ENCODE measurements at places on chromosomes 6 and 20.

GRCh38 chr20:12555369-12555768, 453.4 kb upstream of the SPTLC3 start:
- DNase-seq = no peak

GRCh38 chr6:34600101-34600500, 44.0 kb upstream of the SPDEF start:
- DNase-seq = no peak

GRCh38 chr6:158819213-158819976, at the start of gene EZR:
TSS of gene EZR (minus strand) at chr6:158819368. CDS start at chr6:158818093, 1,275 bp downstream.
- DNase-seq = peak; percentile 64

DNA sequence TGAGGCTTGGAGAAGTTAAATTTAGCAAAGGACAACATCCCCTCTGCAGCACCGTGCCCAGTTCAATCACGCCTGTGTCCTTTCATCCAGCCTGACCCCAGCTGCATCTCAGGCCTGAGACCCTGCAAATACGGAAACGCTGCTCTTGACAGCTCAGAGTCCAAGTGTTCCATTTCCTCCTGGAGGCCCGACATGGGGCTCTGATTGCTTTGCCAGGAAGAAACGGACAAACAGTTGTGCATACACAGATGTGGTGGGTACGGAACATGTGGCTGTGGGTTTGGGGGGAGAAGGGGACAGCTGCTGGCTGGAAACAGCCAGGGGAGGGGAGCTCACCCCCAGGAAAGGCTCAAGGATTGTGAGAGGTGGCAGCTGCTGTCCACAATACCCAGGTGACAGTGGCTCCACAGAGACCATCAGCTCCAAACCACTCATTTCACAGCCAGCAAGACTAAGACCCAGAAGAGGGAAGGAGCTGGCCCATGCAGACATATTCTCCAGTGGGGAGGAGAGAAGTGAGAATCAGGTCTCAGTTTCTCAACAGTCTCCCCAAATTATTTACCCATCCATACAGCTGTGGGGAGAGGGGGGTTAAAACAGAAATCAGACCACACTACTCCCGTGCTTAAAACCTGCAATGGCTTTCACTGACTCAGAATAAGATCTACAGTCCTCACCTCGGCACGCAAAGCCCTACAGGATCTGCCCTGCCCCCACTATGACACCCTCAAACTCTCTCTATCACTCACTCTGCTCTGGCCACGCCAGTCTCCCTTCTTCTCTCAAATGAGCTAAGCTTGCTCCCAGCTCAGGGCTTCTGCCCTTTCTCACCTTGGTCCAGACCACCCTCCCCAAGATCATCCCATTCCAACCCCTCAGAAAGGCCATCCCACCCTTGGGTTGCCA, 89.1 kb downstream of the PREX1 start:
- no peak for DNase-seq

GRCh38 chr20:39897058-39897457, 792.0 kb downstream of the MAFB start:
- DNase-seq = no peak

GRCh38 chr6:111591370-111591900, 14.2 kb downstream of the TRAF3IP2 start:
- DNase-seq = no peak

DNA sequence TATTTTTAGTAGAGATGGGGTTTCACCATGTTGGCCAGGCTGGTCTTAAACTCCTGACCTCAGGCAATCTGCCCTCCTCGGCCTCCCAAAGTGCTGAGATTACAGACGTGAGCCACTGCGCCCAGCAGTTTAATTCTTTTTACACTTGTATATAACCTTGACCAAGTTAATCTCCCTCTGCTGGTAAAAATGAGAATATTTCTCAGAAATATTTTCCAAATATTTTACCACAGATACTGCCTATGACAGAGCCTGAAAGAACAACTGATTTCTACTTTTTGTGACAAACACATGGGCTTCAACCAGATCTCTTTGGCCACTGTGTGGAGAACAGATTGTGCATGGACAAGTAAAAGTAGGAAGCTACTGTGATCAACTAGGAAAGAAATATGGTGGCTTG, 21.2 kb upstream of the NHSL1 start:
- DNase-seq = no peak

- DNase-seq = no peak
Observed at GRCh38 chr6:142676027-142676443, 268.9 kb downstream of the HIVEP2 start.

- DNase-seq = peak; percentile 47
Observed at GRCh38 chr6:134123666-134124208, 71.3 kb upstream of the SLC2A12 start.

DNA sequence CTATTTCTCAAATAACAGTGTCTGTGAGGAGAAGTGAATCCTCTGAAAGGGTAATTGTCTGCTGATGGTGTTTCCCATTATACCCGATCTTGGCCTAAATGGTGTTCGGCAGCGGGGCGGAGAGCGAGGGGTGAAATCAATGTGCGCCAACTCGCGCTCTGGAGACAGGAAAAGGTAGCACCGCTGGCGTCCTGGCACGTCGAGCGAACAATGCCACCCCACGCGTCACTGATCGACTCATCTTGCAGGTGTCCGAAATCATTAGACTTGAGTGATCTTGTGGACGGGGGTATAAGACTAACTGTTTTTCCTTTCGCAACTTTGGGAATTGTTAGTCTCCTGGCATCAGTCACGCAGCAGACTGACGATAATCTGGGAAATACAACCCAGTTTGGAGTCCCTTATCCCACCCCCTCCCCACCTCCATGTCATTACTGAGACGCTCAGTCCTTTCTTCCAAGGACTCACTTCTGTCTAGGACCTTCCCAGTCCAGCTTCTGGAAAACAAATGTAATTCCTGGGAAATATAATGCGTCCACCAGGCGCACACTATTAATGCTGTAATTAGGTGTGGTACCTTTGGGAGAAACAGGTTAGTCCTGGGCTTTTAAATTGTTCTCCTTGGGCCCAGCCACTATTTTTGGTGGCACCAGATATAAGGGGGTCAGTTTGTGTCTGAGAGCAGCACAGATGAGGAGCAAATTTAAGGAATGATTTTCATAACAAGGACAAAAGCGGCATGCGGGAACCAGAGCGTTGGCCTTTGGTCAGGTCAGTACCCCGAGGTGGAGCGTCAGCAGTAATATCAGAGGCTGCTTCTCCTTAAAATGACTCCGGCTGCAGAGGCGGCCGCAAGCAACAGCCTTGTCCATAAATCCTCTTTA, 2.3 kb downstream of the LINC00237 start:
- DNase-seq = no peak

DNA sequence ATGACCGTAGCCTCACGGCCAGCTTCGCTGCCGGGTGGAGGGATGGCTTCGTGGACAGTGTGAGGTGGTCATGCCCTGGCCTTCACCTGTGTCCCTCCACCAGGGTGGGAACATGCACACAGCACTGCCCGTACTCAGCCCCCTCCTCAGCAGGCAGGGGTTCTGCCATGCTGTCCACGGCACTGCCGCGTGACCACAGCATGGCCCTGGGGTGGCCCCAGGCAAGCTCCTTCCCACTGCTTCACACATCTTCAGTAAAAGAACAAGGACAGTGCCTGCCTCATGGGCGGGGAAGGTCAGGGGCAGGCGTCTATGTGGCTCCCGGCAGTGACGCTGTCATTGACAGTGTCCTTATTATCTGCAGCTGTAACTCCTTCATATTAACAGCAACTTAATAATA, 205.9 kb downstream of the TAF4 start:
- no peak for DNase-seq

- DNase-seq = no peak
Observed at GRCh38 chr6:107237992-107238660, 122.8 kb upstream of the BEND3 start.

DNA sequence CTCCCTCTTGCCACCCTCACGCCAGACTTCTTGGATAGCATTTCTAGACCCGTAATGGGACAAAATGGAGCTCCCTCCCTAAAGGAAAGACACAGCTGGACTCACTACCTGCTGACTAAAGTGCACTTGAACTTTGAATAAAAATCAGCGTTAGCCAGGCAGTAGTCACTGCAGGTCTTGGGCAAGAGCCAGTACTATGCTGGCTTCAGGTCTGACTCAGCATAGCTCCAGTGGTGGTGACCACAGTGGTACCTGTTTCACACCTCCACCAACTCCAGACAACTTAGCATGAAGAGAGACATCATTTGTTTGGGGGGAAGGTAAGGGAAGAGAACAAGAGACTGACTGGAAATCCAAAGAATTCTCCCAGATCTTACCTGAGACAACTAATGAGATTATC, 906.8 kb downstream of the GRIK2 start:
- no peak for DNase-seq

- no peak for DNase-seq
Observed at GRCh38 chr20:19451231-19451922, 238.9 kb downstream of the SLC24A3 start.

DNA sequence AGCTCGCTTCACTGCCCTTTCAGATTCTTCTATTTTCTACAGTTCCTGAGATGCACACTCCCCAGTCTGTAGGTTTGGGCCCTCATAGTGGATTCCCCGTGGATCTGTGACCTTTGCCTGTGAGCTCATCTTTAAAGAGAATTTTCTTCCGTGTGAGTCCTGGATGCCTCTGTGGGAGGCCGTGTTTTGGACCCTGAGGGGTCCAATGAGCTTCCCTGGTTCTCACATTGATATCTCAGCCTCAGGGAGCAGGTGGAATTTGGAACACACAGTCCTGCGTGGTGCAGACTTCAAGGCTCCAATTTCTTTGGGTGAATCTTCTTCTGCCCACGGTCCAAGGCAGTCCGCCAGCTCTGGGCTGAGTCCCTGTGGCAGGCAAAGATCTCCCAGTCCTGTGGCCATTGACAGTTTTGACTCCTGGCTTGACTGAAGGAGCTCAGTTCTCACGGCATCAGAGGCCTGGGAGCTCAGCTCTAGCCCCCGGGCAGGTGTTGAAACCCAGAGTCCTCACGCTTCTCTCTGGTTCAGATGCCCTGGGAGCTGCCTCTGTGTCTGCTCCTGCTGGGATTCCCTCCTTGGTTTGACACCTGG, 61.0 kb downstream of the PSMG4 start:
- DNase-seq = no peak

GRCh38 chr20:21522481-21523280, 8.8 kb upstream of the NKX2-2 start:
- DNase-seq = no peak

DNA sequence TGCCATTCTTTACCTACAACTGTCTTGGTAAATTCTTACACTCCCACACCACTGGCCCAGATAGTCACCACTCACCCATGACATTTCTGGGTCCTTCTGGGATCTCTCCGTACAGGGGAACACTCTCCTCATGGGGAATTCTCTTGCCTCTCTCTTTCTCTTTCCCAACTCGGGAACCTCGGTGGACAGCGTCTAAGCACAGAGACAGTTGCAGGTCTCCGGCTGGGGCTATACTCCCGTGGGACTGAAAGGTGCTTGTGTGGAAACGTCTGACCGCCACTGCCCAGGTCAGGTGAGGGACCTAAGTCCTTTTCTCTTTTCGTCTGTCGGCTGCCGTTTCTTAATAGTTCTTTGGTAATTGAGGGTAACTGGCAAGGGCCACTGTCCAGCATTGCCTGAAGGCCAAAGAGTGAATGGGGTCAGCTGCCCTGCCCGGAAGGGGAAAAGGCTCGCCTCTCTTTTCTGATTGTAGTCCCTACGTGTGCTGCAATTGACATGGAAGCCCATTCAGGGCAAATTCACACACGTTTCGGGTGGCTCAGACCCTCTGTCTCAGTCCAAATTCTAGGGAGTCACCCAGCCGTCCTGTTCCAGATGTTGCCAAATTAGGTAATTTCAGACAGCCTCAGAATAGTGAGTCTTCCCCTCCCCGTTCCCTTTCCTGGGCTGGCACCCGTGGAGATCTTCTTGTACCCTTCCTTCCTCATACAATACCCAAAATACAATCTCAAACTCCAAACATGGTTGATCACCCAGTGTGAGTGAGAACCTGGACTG, 31.2 kb upstream of the RIPK1 start:
- no peak for DNase-seq

- no peak for DNase-seq
Observed at GRCh38 chr20:5400164-5400762, 83.5 kb upstream of the PROKR2 start.

- DNase-seq = no peak
Observed at GRCh38 chr6:125346926-125347563, 45.3 kb upstream of the HDDC2 start.

- no peak for DNase-seq
Observed at GRCh38 chr20:19598117-19598850, 159.8 kb upstream of the RIN2 start.

GRCh38 chr6:150196942-150197745, 54.3 kb downstream of the PPP1R14C start:
- no peak for DNase-seq

GRCh38 chr6:138586638-138587037, 87.3 kb upstream of the NHSL1 start:
- no peak for DNase-seq

DNA sequence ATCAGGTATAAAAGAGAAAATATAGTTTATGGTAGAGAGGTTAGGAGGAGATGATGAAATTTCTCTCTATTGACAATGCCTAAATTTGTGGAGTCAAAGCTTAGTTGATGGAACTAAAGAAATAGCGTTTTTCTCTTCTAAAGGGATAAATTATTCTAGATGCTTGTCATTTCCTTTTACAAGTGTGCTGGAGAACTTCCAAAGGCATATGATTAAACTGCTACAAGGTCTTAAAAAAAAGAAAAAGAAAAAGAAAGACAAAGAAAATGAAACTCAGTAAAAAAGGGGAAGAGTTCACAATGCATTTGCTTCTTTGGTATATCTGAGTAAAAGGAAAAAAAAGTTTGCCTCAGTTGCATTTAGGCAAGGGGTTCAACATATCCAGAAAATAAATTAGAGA, 499.8 kb upstream of the PTCHD4 start:
- DNase-seq = no peak

DNA sequence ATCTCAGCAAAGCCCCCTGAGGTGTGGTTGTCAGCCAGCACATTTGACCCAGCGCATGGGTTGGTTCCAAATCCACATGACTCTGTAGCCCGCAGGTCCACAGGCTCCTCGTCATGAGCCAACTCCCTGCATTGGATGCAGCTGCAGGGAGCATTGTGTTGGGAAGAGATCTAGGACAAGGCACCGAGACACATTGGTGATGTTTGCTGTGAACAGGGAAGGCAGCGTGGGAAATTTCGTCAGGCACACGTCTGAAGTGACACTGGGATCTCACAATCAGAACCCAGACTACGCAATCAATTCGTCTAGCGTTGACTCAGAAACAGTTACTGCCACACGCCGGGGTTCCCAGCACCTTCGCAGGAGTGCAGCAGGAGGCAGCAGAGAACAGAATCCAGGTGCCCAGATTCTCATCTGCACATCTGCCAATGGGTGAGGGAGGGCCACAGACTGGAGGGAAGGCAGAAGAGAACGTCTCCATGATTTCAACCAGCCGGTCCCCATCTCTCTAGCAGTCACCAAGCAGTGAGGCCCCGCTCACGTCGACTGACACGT, 177.0 kb downstream of the TTLL2 start:
- no peak for DNase-seq

GRCh38 chr20:15597306-15597705, 975.9 kb downstream of the KIF16B start:
- no peak for DNase-seq

GRCh38 chr6:168741942-168742782, 301.2 kb downstream of the SMOC2 start:
- DNase-seq = no peak

DNA sequence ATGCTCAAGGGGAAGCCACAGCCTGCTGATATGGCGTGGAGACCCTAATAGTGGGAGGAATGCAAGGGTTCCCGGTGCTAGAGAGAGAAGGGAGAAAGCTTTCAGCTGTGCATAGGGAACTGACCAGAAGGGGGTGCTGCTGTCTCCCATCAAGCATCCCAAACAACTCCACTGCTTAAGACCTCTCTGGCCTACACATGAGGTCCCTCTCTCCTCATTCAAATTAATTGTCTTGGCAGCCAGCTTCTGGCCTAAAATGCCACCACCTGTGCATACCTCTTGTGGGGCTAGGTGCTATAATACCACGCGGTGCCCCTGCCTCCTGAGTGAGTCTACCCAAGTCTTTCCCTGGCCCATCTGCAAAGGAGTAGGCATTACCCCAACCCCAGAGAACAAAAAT, 14.5 kb downstream of the ADISSP start:
- no peak for DNase-seq

Data from NCI-H1048 (cell line).